Fibroblast of mammary gland (primary cell): ENCODE measurements at places on chromosomes 13 and 19.

- DNase-seq, result no peak
Observed at GRCh38 chr19:30388819-30389218, 16.6 kb downstream of the ZNF536 start.

DNA sequence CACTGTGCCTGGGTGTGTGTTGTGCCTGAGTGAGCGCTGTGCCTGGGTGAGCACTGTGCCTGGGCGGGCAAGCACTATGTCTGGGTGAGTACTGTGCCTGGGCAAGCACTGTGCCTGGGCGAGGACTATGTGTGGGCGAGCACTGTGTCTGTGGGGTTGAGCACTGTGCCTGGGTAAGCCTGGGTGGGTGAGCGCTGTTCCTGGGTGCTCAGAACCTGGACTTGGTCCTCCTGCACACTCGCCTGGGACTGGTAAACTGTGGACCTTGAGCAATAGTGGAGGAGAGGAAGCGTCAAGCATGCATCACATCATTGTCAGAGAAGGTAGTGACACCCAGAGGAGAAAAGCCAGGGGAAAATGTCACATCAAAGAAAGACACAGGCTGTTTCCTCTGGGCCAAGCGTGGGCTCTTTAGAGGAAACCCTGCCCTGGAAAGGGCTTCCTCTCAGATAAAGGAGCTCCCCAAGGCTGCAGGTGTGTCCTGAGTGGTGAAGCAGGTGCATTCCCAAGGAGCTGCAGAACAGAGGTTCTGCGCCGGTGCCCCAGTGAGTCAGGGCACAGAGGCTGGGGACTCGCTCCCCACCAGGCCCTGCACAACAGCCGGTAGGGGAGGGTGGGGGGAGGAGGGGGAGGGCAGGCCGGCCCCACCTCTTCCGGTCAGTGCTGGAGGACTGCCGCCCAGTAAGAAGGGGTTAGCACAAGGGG, 141.2 kb downstream of the TEX29 start:
- DNase-seq, result no peak

DNA sequence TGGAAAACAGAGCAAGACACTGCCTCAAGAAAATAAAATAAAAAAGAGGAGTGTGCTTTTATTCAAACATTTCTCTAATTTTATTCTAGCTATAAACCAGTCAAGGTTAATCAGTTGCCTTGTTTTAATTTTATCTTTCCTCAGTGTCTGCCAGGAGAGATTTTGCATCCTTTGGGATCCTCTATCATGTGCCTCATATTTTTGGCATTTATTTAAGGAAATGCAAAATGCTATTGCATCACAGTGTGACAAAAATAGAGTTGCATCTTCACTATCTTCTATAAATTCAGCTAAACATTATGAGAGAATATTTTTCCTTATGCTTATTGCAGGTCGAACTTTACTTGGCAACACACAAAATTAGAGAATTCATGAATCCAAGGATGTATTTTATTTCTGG, 639.0 kb upstream of the KLF12 start:
- DNase-seq, result peak; percentile 42

DNA sequence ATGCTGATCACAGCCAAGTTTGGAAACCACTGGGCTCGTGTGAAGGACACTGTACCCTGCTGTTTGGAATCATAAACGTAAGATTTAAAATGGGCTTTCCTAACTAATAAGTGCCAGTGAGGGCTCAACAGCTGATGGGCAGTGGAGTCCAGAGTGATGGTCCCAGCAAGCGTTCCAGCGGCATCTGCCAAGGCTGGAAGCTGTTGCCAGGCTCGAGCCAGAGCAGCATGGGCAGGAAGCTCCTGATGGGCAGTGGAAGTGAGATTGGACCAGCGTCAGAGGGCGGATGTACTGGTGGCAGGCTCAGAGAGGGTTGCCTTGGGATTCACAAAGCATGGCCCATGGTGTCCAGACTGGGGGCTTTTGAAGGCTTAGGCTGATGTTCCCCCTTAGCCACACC, 30.2 kb downstream of the COL4A2 start:
- no peak for DNase-seq

DNA sequence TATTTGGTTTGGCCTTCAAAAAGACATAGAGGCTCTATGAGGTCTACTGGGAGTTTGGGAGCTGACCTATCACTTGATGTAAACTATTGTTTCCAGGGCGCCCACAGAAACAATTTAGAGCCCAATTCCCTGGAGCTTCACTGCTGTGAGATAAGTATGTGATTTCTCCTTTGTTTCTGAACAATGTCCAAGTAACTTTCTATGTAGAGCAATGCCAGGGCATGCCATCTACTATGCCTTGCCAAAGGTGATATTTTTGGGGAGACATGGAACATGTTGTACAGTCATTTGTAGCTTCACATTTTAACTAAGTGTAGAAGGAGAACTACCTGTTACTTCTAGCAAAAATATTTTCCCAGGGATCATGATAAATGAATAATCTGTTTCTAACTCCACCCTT, 872.6 kb downstream of the GPC5 start:
- DNase-seq, result no peak

DNA sequence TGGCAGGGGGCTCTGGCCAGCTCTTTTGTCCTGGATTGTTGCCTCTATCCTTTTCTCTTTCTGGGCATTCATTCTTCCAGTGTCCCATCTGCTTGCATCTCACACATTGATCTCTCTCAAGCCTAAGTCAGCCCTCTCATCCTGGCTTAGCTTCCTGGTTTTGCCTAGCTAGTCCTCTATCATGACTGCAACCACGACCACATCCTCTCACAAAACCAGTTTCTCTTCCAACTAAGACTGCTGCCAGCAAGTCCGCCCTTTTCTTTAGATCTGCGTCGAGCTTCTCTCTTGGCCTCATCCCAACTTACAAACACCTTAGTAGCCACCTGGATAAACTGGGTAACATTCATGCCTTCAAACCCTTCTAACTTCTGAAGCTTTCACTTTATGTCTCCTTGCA, 212.2 kb upstream of the HTR2A start:
- DNase-seq, result peak; percentile 15

DNA sequence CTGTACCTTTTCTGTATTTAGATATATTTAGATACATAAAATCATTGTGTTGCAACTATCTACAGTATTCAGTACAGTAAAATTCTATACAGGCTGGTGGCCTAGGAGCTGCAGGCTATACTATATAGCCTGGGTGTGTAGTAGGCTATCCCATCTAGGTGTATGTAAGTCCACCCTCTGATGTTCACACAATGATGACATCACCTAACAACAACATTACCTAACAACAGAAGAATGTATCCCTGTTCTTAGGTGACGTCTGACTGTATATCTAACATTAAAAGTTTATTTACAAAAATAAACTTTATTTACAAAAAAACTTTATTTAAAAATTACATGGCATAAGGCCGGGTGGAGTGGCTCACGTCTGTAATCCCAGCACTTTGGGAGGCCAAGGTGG, 28.3 kb upstream of the ZFP30 start:
- no peak for DNase-seq

DNA sequence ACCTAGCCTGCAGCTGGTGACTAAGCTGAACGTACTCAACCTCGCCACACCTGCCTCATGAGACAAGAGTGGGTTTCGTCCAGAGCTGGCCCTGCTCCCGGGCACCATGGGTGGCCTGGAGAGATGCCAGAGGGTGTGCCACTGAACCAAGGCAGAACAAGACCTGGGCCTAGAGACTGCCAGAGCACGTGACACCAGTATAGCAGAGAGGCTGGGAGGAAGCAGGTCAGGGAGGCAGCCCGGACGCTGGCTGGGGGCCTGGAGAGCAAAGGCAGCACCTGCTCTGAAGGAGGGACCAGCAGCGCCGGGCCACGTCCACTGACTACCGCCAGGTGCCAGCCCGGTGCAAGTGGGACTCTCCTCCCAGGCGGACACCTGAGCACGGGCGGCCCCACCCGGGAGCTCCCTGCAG, 7.3 kb upstream of the C13orf46 start:
- no peak for DNase-seq

- no peak for DNase-seq
Observed at GRCh38 chr13:50068508-50068907, 53.3 kb downstream of the KCNRG start.

DNA sequence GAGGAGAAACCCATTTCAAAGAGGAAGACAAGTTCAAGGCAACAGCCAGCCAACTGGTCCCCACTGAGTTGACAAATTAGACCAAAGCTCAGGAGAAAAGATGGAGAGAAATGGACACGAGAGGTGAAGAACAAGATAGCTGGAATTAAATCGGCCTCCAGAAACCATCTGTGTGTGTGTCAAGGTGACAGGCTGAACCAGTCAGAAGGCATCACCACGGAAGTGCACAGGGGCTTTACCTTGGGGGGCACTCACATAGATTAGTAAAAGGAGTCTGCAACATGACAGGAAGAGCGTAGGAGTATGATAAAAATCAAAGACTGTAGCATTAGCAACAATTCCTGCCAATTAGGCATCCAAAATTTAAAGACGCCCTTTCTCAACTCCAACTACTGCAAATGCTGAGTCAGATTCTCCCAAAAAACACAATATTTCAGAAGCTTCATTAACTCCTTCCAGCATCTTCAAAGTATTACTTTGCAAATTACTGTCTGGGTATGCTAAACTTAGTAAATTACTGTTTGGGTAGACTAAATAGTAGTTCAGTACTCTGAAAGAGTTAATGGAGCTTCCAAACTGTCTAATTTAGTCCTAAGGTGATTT, 66.2 kb downstream of the FOXO1 start:
- no peak for DNase-seq

GRCh38 chr19:49488863-49489537, 1.6 kb downstream of the RPL13A start:
- no peak for DNase-seq

- no peak for DNase-seq
Observed at GRCh38 chr19:10811391-10812111, 24.5 kb downstream of the TMED1 start.

DNA sequence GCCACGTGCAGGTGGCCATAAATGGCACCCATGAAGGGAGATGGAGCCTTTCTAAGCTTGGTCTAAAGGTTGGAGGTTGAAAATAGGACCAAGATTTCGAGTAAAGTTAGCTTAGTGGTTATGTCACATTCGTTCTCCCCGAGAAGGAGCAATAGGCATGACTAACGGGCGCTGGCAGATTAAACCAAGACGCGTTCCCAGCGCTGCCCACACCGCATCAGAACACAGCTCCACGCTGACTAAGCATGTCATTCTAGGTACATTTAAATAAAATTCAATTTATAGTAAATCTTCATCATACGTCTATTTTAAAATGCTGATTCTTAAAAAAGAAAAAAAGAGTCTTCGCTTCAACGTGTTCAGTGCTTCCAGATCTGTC, 95.0 kb upstream of the IRS2 start:
- no peak for DNase-seq

DNA sequence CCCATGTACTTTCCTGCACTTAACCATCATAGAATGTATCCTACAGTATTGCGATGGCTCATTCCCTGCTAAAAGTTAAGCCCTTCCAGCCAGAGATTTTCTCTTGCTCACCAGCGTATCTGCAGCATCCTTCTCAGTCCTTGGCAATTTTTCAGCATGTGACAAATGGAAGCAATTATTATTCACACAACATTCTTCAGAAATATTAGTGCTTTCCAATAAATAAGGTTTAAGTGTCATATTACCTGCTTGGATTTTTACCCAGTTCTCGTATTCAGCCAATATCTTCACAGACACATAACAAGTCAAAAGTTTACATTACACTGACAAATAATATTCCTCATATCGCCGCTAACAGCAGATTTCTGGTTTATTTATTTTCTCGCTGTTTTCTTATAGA, 82.3 kb downstream of the POU4F1 start:
- no peak for DNase-seq

- no peak for DNase-seq
Observed at GRCh38 chr13:59236309-59236919, 927.3 kb downstream of the DIAPH3 start.

DNA sequence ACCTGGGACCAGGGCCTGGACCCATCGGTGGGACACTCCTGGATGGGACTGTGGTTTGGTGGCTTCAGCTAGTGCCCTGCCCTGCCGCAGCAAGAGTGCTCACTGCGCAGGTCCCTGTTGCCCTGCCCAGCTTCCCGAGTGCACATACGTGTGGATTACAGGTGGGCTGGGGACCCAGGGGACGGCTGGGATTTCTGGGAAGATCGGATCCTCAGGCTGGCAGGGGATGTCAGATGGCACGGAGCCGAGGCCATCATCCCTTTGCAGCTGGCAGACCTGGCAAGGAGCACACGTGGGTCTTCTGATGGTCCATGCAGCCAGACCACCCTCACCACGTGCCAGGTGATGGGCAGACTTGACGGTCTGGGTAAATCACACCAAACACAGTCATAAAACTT, 69.3 kb downstream of the CHST8 start:
- no peak for DNase-seq

DNA sequence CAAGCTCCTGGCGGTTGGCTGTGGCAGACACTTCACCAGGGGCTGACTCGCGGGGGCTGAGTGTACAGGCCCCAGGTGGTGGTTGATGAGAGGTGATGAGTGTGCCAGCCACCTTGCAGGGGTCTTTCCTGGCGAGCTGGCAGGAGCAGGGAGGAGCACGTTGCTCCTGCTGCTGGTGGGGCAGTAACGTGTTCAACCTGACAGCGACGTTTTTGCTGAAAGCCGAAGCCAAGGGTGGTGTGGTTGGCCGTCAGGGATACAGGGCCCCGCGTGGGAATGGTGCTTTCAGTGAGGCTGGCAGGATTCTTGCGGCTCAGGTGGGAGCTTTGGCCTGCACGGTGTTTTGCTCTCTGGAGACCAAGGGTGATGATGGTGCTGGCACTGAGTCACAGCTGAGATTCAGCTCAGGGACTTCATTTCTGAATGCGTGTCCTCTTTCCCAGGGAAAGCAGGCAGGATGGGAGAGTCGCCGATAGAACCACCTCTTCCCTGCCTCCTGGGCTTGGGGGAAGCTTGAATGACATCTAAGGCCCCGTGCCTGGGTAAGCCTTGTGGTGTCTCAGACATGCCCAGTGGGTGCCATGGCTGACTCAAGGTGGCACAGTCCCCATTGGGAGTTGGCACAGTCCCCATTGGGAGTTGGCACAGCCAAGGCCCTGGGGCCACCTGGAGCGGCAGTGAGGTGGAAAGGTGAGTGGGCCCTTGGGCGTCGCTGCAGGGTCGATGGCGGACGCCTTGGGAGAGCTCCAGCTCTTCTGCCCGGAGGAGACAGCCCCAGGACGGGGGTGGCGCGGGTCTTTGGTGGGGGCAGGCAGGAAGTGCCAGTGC, 8.8 kb downstream of the DAZAP1 start:
- DNase-seq, result peak; percentile 81

DNA sequence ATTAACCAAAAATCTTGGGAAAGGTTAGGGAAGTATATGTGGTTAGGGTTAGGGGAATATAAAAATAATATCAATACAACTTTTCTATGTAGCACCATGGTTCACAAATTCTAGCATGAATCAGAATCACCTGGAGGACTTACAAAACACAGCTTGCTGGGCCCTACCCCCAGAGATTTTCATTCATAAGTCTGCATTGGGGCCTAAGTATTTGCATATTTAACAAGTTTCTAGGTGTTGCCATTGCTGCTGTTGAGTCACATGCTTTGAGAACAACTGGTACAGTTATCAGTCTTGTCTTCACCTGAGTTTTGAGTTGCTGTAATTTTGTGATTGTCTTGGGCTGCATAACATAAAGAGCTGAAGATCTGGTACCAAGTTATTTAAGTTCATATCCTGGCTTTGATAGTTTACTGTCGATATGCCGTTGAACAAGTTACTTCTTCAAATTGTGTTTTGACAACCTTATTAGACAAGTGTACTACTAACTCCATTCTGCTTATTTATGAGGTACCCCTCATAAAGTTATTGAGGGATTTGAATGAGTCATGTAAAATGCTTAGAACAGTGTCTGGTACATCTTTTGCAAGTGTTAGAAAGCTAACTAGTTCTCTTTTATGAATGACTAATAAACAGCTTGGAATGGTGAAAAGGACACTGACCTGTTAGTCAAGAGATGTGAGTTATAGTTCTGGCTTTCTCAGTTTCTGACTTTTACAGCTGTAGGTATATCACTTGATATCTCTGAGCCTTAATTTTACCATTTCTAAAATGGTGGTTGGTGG, 132.9 kb downstream of the PAN3 start:
- DNase-seq, result no peak
